ENCODE measurements at places on chromosomes 2 and 18. TPM values are rescaled to one million over a fixed set of nuclear protein-coding genes. Genes with fewer than 3 reads are reported as not detected.

GTF2A1L gene
- 4.0 TPM for polyA plus RNA-seq

UGT1A3 gene
- polyA plus RNA-seq: 0.14 TPM

PRSS56 gene
- not detected for polyA plus RNA-seq

LHCGR gene
- polyA plus RNA-seq: 0.14 TPM
